Urinary bladder (tissue), 4 donors: ENCODE measurements at places on chromosomes 12 and 14.

DNA sequence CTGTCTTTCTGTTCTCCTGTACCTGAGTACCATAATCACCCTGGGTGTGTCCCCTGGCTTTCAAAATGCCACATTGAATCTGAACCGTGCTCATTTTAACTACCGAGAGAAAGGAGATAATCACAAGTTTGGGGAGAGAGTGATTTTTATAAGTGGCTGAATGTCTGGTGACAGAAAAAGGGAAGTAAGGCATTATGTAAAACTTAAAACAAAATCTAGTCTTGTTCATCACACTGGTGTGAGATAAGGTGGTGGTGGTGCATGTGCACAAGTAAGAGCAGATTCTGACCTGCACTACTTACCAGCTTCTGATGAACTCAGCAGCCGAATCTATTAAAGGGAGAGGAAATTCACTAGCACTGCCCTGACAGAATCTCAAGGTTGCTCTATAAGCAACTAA is 56.3 kb downstream of the SPPL3 start:
- no peak for DNase-seq

DNA sequence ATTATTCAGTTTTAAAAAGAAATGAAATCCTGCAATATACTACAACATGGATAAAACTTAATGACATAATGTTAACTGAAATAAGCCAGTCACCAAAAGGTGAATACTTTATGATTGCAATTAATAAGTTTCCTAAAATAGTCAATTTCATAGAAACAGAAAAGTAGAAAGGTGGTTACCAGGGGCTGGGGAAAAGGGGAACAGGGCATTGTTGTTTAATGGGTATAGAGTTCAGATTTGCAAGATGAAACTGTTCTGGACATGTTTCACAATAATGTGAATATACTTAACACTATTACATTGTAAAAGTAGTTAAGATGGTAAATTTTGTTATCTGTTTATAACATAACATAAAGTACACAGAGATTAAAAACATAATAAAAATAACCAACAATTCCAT is 550.9 kb downstream of the CCER1 start:
- no peak for DNase-seq

GRCh38 chr14:100224229-100224866 is 14.6 kb upstream of the YY1 start:
- DNase-seq, result no peak

DNA sequence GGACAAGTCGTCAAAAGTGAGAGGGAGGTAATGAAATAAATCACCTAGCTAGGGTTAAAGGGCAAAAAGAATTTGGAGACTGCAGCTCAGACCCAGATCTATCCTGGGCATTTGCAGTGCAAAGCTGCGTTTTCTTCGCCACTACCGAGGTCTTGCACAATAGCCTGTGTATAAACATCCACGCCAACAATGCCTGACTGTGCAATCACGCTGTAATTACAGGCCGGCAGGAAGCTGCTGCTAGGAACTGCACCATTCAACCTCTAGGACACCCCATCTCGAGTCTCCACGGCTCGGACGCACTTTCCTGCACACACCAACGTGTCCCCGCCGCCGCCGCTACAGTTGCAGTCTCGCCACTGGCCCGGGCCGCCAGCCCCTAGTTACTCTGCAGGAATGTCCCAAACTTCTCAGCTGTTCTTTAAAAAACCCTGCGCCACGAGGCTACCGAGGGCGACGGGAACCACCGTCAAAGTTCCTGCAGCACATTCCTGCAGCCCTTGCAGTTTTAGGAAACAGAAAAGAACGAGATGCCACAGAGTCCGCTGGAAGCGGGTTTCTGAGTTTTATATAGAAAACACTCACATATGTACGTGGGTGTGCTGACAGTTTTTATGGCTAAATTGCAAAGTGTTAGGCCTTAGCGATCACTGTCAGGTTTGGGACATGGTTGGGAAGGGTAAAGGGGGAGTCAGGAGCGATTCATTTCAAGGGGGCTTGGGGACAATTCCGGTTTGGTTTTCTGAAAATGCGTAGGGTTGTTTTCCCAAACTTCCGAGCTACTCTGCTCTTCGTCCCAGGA is 65.6 kb upstream of the PTGR2 start:
- DNase-seq, result no peak

GRCh38 chr12:22089486-22089885 is 43.5 kb downstream of the CMAS start:
- no peak for DNase-seq

GRCh38 chr14:54465654-54466053 is 23.1 kb downstream of the GMFB start:
- DNase-seq, result no peak

GRCh38 chr14:78007160-78007559 is 163.0 kb upstream of the NRXN3 start:
- DNase-seq, result no peak

GRCh38 chr12:6796576-6796975 is 7.2 kb downstream of the CD4 start:
- no peak for DNase-seq

DNA sequence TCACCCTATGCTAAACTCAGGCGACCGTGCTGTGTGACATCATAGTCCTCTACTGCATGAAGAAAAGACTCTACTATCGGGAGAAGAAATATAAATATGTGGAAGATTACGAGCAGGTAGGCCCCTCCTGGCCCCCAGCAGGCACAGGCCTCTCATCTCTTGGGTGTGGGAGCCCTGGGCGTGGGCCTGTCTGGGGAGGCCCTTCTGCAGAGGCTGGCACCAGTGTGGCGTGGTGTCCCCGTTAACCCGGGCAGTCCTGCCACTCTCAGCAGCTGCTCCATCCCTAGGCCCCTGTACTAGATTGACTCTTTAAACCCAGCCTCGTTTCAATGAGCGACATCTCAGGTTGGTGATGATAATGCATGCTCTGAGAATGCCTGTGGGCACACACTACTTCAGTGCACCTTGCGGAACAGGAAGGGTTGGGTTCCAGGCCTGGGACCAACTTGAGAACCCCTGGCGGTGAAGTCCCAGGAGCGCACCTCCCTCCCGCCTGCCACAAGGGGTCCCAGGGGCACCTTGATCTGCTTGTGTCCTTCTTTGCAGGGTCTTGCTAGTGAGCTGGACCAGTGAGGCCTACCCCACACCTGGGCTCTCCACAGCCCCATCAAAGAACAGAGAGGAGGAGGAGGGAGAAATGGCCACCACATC is 23.2 kb downstream of the P2RX4 start:
- DNase-seq, result no peak

- DNase-seq, result no peak
These were observed 134.0 kb downstream of the ANO6 start for GRCh38 chr12:45349916-45350315.

- DNase-seq, result no peak
These were observed 4.9 kb downstream of the PTHLH start for GRCh38 chr12:27967551-27968054.

- no peak for DNase-seq
These were observed 30.5 kb downstream of the SLC24A4 start for GRCh38 chr14:92353447-92353846.

DNA sequence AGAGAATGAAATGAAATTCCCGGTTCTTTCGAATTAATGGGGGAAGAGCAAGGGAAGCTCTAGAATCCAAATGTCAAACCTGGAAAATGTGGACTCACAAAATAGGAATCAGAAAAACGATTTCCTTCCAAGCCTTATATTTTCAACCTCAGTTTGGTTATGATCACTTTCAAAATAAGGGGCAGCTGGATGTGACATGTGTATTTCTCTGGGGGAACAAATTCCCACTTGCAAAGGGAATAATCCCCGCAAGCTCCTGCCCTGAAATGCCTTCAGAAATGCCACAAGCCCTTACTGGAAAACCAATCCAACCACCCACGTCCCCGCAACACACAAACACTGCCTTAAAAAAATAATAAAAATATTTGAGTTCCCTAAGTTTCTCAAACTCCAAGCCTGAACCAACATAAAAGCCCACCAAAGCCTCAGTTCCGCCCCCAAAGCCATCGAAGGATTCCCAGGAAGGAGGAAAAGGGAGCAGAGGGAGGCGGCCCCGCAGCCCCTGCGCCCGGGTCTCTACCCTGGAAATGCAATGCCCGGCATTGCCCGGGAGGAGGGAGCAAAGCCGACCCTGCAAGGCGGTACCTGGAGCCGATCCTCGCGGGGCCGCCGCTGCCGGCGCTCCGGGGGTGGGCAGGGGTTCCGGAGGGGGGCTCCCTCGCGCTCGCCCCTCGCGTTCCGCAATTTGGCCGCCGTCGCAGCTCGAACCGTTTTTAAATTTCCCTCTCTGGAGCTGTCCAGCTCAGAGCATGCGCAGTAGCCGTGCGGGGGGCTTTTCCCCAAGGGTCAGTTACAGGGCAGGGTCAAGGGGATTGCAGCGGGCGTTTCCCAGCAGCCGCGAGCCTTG is at the start of gene FOXN4:
Gene FOXN4 (minus strand): TSS at position 751 of the 847 bp plus-strand sequence. CDS start 963 bp downstream, outside the sequence.
- DNase-seq, result no peak

DNA sequence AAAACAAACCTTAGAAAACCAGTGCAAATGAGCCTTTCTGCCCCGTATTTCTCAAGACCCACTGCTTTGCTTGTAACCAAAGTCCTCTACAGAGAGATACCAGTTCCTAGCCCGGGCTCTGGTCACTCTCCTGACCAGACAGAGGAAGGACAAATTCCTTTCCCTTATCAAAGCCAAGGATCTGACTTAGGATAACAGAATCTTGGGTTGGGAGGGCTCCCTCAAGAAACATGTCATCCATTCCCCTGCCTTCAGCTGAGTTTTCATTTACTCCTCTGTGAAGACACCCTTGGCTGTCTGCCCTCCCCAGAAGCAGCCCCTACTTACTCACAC is 116.0 kb upstream of the PARP11 start:
- DNase-seq, result no peak

- no peak for DNase-seq
These were observed 3.9 kb upstream of the TUNAR start for GRCh38 chr14:95872777-95873176.

- no peak for DNase-seq
These were observed 40.2 kb downstream of the GRIP1 start for GRCh38 chr12:66638666-66639065.

DNA sequence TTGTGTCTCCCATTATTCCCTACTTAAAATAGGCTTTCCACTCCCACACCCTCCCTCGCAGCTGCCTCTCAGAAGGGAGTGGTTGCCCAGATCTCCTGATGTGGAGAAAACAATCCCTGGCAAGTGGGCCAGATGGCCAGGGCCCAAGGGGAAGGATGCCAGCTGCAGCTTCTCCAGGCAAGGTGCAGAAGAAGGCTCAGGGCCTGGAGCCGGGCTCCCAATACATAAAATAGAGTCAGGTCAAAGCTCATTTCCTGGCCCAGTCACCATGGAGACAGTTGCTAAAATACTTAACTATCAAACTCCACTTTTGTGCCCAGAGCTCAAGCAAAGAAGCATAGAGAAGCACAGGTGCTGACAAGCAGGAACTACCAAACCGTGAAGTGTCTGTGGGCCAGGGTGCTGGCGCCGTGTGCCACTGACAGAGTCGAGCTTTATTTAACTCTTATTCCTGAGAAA is 45.7 kb upstream of the ITPR2 start:
- DNase-seq, result no peak

GRCh38 chr14:54512393-54512792 is 2.7 kb downstream of the CGRRF1 start:
- DNase-seq, result no peak

- no peak for DNase-seq
These were observed 68.1 kb upstream of the DCD start for GRCh38 chr12:54716261-54716660.

GRCh38 chr12:123269395-123269892 is 2.2 kb downstream of the CDK2AP1 start:
- no peak for DNase-seq

- DNase-seq, result no peak
These were observed 1.6 kb downstream of the GDF11 start for GRCh38 chr12:55744340-55745030.

- DNase-seq, result no peak
These were observed 89.1 kb downstream of the MIA2 start for GRCh38 chr14:39322807-39323206.

DNA sequence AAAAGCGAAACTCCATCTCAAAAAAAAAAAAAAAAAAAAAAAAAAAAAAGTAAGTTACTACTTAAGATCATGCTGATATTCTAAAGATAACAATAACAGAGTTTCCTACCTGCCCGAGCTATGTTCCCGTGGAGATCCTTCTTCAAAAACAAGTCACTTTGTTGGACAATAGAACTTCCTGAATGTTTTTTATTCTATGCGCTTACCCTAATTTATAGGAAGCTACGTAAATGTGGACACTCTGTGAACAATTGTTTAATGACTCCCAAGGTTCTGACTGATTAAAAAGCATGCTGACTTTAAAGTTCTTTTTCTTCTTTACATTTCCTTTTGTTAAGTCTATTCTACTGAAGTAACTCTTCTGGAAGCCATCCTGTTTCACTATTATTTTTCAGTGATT is 52.5 kb downstream of the FGD4 start:
- no peak for DNase-seq

DNA sequence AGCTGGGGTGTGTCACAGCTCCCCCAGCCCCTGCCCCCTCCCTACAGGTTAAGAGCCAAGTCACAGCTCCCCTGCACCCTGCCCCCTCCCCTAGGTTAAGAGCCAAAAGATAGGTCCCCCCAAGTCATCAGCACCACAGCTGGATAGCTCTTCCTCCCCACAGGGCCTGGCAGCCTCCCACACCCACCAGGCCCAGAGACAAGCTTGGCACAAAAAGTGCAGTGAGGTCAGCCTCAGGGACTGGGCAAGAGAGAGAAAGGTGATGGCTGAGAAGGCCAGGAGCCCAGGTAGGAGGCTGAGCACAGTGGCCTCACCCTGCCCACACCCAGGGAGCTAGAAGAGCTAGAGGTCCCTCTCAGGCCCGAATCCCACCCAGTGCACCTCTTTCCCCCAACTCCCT is 8.7 kb downstream of the ITGA7 start:
- no peak for DNase-seq

- no peak for DNase-seq
These were observed 161.3 kb downstream of the C12orf42 start for GRCh38 chr12:103334466-103334865.

- no peak for DNase-seq
These were observed 4.3 kb downstream of the STRAP start for GRCh38 chr12:15886372-15887042.

DNA sequence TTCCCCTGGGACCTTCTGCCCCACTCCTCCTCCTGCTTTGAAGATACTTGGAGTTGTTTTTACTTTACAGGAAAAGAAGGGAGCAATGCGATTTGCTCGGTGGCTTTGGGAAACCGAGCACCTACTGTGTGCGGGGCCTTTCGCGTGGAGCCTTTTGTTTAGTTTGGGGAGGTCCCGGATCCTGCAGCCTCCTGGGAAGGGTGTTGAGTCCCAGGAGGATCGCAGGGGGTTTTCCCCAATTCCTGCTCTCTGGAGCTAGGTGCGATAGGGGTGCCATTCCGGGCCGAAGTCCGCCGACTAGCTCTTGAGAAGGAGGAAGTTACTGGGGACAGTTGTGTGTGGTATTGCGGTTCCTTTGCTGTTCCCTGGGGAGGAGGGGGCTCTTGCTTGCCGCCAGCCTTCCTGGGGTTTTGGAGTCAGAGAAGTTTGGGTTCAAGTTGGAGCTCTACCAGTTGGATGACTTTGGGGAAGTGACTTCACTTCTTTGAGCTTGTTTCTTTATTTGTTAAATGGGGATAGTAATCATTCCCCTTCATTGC is 1.1 kb downstream of the BRI3BP start:
- DNase-seq, result no peak

- DNase-seq, result no peak
These were observed 134.4 kb upstream of the SOX5 start for GRCh38 chr12:24083838-24084237.

GRCh38 chr14:55384536-55384935 is 27.1 kb downstream of the ATG14 start:
- no peak for DNase-seq
